ENCODE measurements at places on chromosomes 16 and 17. TPM values are rescaled to one million over a fixed set of nuclear protein-coding genes. Genes with fewer than 3 reads are reported as not detected.

DNA sequence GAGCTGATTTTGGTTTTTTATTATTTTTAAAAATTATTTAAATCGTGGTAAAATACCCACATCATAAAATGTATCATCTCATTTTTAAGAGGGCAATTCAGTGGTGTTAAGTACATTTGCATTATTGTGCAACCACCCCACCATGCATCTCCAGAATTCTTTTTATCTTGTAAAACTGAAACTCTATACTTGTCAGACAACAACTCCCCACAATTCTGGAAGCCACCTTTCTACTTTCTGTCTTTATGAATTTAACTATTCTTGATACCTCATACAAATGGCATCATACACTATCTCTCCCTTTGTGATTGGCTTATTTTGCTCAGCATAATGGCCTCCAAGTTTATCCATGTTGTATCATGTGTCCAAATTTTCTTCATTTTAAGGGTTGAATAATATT is 97.9 kb downstream of the HS3ST3B1 start:
- no peak overlapping the region for H3K27ac ChIP-seq
- DNase-seq, result no peak
- no peak overlapping the region for H3K4me3 ChIP-seq

DNA sequence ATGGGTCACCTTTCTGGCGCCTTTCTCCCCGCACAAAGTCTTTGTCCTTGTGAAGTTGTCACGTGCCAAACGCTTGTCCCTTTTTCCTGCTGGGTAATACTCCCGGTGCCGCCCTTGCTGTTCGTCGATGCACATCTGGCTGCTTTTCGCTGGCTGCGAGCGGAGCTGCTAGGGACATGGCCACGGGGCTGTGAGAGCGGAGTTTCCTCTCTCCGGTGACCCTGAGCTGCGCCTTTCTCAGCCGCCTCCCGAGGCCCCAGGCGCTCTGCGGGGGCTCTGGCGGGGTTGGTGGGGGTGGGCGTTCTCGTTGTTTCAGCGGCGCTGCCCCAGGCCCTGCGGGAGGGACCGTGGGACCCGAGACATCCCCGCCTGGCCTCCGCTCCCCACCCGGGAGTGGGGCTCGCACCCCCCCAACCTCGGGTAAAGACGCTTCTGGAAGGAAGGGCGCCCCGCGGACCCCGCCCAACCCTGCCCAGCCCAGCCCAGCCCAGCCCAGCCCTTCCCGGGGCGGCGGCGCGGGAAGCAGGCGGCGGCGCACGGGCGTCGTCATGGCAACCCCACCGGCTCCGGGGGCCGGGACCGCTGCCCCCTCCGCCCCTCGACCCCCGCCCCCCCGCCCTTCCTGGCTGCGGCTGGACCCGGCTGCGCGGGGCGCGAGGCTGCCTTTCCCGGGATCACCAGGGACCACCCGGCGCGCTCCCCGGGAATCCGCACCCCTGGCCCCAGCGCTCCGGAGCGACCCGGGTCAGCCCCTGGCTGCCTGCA is 12.3 kb downstream of the CHMP6 start:
- peak; percentile 87 for DNase-seq
- peaks cover 8% of the 10 kb centered on the region for H3K36me3 ChIP-seq

DNA sequence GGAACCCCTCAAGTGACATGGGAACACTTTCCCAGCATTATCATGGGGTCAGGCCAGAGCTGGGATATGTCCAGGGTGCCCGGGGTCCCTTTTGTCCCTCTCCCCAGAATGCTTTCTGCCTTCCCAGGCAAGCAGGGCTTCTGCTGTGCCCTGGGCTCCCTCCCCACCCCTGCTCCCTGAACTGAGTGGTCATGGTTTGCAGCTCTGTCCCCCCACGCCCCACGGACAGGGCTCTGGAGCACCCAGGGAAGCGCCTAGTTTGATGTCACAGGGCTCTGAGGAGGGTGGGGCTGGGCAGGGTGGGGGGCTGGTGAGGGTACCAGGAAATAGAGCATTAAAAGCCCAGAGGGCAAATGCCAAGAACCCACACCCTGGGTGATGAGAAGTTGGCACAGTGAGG is 92.3 kb downstream of the CCDC182 start:
- no peaks in the 10 kb centered on the region for H3K36me3 ChIP-seq
- no peaks in the 10 kb centered on the region for H3K27me3 ChIP-seq
- no peak overlapping the region for H3K27ac ChIP-seq
- H3K4me1 ChIP-seq, result no peaks in the 10 kb centered on the region

DNA sequence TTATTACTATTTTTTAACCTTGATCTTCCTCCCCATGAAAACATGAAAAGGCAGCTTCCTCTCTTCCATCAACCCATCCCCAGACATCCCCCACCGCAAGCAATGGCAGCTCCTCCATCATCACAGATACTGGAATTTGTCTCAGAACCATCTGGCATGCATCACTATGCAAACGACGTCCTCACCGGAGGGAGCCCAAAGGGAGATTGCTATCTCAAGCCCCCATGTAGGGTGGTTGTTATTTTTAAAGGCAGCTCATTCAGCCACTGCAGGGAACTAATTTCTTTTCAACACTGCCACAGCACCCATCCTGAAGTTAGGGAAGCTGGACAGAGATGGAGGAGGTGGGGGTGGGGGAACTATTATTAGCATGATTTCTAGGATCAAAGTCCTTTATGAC is 222.5 kb downstream of the FOXL1 start:
- DNase-seq, result no peak
- no peak overlapping the region for H3K27ac ChIP-seq
- no peaks in the 10 kb centered on the region for H3K36me3 ChIP-seq
- H3K4me3 ChIP-seq, result no peak overlapping the region

Gene TP53TG3C
- not detected for total RNA-seq

DNA sequence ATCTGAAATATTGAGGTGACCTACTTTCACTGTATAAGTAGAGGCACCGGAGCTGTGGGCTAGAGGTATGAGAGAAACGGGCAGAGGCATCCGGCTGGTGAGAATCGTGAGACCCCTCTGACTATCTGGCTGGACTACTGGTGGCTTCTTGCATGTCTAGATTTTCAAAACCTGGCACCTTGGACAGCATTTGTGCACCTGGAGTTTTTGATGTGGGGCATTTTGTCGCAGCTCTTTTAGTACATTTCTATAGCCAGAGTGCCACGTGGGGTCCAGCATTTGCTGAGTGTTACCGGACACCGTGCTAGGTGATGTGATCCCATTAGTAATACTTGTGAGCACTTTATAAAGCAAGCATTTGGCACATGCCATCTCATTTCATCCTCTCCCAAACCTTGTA is 32.6 kb upstream of the SHISA9 start:
- no peak overlapping the region for H3K4me3 ChIP-seq
- H3K4me1 ChIP-seq, result peaks cover 3% of the 10 kb centered on the region
- no peak overlapping the region for H3K27ac ChIP-seq
- no peak for DNase-seq
- H3K36me3 ChIP-seq, result no peaks in the 10 kb centered on the region
- H3K27me3 ChIP-seq, result no peaks in the 10 kb centered on the region

- H3K36me3 ChIP-seq, result peaks cover 23% of the 10 kb centered on the region
- DNase-seq, result peak; percentile 69
- H3K4me1 ChIP-seq, result peaks cover 38% of the 10 kb centered on the region
- H3K27me3 ChIP-seq, result no peaks in the 10 kb centered on the region
Observed at GRCh38 chr17:31248986-31249834, 47.8 kb downstream of the OMG start.

Gene OR1D2
- not detected for total RNA-seq

GRCh38 chr17:18261146-18261515 is 669 bp downstream of the MIEF2 start:
- peak; percentile 99 for DNase-seq
- peak overlapping the region; percentile 99 for H3K4me3 ChIP-seq
- peaks cover 32% of the 10 kb centered on the region for H3K4me1 ChIP-seq
- no peaks in the 10 kb centered on the region for H3K27me3 ChIP-seq

- no peaks in the 10 kb centered on the region for H3K36me3 ChIP-seq
- DNase-seq, result no peak
- peaks cover 43% of the 10 kb centered on the region for H3K4me1 ChIP-seq
- no peak overlapping the region for H3K4me3 ChIP-seq
- H3K27ac ChIP-seq, result no peak overlapping the region
Observed at GRCh38 chr16:67188323-67188722, 1.6 kb downstream of the EXOC3L1 start.

DNA sequence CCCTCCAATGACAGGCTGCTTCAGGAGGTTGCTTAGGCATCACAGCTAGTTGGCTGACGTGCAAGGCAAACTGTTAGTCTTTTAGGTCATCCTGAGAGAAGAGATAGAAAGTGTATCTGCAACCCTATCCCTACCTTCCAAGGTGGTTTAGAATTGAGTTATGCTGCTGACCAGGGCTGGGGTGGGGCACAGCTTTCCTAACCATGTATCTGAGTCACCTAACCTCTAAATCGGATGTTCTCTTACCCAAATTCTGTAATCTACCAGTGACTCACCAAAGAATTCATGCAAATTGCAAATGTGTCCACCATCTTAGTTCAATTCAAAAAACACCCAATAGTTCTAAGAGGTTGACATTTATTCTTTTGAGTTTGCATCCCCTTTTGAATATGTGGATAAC is 107.2 kb upstream of the DYNLRB2 start:
- no peaks in the 10 kb centered on the region for H3K4me1 ChIP-seq
- H3K4me3 ChIP-seq, result no peak overlapping the region
- H3K27ac ChIP-seq, result no peak overlapping the region

DNA sequence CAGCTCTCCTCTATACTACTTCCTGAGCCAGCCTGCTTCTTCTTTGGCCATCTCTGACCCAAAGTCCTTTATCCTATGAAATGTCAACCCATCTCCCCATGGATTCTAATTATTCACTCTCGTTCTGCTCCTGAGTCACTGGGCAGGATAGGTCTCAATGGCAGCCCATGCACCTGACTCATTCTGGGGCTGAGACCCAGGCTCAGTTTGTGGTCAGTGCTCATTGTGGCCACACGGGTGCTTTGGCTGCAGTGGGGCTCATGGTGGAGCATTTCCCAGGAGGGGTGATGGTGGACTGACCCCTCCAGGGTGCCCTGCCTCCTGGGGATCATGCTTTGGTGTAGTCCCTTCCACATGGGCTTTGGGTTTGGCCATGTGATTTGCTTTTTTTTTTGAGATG is 154.8 kb upstream of the WSCD1 start:
- H3K27me3 ChIP-seq, result no peaks in the 10 kb centered on the region
- no peak overlapping the region for H3K27ac ChIP-seq
- H3K36me3 ChIP-seq, result no peaks in the 10 kb centered on the region

DNA sequence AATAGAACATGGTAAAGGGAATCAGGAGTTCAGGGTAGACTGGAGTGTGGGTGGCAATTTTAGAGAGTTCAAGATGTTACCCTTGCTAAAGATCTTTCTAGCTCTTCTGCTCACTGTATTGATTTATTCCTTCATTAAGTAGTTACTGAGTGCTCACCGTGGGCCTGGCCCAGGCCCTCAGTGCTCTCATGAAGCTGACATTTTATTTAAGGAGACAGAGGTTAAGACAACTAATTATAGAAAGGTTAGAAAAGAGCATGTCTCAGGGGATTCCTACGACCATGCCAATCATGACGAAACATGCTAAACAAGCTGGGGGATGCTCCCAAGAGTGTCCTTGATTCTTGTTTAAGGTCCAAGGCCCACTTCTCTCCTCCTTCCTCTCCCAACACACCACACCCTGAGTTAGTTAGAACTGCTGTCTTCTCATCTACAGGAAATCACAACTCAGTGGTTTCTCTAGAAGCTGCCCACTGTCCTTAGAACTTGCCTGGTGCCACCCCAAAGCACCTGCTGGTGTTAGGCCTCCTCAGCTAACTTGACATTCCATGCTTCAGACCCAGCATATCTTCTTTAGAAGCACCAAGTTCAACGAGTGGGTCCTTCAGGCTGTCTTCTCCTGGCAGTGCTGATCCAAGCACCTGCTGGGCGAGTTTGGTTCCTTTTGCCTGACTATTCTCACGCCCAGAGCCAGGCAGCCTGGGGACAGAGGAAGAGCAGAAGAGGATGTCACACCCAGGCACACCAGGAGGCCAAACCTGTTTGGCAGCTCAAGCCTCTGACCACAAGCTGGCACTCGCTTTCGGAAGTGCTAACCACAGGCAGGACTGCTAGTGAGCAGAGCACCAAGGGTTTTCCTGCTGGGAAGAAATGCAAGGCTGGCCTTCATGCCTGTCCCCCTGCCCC is 79.0 kb downstream of the GAS7 start:
- H3K27me3 ChIP-seq, result no peaks in the 10 kb centered on the region
- no peak overlapping the region for H3K4me3 ChIP-seq
- peak; percentile 84 for DNase-seq
- no peaks in the 10 kb centered on the region for H3K36me3 ChIP-seq

Gene OVCA2
- 59.0 TPM for total RNA-seq

GRCh38 chr17:57819285-57819684 is 30.6 kb downstream of the MRPS23 start:
- no peak overlapping the region for H3K4me3 ChIP-seq
- DNase-seq, result no peak
- H3K36me3 ChIP-seq, result no peaks in the 10 kb centered on the region
- no peak overlapping the region for H3K27ac ChIP-seq
- H3K4me1 ChIP-seq, result no peaks in the 10 kb centered on the region

DNA sequence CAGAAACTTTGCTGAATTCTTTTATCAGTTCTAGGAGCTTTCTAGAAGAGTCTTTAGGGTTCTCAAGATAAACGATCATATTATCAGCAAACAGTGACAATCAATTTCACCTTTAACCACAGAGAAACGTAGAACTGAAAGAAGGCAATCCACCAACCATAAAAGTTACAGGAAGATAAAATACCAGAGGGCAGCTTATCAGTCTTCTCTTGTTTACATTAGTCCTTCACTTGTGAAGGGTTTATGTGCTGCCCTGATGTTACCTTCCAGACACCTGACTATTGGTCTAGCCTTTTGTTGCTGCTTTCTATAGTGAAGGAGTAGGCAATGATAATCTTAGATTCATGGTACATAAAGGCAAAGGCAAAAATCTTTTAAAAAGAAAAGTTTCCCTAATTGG is 73.2 kb upstream of the EFCAB3 start:
- H3K4me3 ChIP-seq, result no peak overlapping the region
- no peaks in the 10 kb centered on the region for H3K4me1 ChIP-seq
- H3K27me3 ChIP-seq, result no peaks in the 10 kb centered on the region
- no peak for DNase-seq

DNA sequence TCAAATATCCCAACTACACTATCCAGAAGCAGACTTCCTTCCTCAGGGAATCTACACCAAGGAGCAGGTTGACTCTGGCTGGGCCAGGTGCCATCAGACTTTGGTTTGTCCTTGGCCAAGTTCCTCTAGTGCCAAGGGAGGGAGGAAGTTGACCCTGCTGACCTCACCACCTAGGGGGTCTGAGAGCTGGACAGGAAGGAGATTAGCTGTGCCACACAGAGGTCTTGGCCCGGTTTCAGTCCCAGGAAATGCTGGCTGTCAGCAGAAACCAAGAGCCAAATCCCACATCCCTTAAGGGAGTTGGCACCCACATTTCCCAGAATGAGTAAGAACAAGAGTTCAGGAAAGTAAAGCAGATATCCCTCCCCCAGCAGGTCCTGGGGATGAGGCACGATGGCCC is 178.2 kb downstream of the SALL1 start:
- no peak for DNase-seq
- H3K27me3 ChIP-seq, result no peaks in the 10 kb centered on the region
- no peak overlapping the region for H3K4me3 ChIP-seq
- no peaks in the 10 kb centered on the region for H3K36me3 ChIP-seq
- no peaks in the 10 kb centered on the region for H3K4me1 ChIP-seq

Gene GRIN2A
- 1.5 TPM for total RNA-seq

GRCh38 chr17:71760062-71760720 is 360.6 kb upstream of the SOX9 start:
- no peaks in the 10 kb centered on the region for H3K36me3 ChIP-seq
- no peaks in the 10 kb centered on the region for H3K4me1 ChIP-seq
- H3K4me3 ChIP-seq, result no peak overlapping the region
- no peak overlapping the region for H3K27ac ChIP-seq

Measured in osteoblast (primary cell).